ENCODE measurements at places on chromosomes 12 and 14. TPM values are rescaled to one million over a fixed set of nuclear protein-coding genes. Genes with fewer than 3 reads are reported as not detected.

DNA sequence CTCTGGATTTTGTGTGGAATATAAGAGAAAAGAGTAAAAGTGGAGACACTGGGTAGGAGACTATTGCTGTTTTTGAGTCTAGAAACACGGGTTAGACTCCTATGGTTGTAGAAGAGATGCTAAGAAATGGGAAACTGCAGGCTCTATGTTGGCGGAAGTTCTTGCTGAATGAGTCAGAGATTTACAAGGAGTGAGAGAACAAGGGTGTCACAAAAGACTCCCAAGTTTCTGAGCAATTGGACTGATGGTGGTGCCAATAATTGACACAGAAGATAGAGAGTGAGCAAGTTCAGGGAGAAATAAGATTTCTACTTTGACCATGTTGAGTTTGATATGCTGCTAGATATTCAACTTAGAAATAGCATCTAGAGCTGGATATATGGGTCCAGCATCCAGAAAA lies 2.6 kb upstream of the PRKD1 start:
- H3K27me3 ChIP-seq, result peaks cover 22% of the 10 kb centered on the region
- H3K4me3 ChIP-seq, result no peak overlapping the region
- no peak overlapping the region for H3K27ac ChIP-seq
- DNase-seq, result no peak
- H3K4me1 ChIP-seq, result no peaks in the 10 kb centered on the region
- peaks cover 3% of the 10 kb centered on the region for H3K36me3 ChIP-seq

DNA sequence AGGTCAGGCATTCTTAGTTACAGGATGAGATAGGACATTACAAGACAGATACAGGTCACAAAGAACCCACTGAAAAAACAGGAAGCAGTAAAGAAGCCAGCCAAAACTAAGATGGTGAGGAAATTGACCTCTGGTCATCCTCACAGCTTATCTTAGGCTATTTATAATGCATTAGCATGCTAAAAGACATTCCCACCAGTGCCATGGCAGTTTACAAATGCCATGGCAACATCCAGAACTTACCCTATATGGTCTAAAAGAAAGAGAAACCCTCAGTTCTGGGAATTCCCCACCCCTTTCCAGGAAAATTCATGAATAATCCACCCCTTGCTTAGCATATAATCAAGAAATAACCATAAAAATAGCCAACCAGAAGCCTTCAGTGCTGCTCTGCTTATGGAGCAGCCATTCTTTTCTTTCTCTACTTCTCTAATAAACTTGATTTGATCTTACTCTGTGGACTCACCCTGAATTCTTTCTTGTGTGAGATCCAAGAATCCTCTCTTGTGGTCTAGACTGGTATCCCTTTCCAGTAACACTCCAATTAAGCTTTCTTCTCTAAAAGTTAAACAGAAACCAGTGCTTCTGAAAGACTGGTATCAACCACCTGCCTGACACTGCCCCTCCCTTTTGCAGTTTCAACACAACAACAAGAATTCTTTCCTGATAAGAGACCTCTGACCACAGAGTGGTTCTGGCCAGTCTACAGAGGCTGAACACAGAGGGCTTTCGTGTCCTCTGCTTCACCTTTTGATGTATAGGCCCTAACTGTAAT lies 86.9 kb downstream of the BCAT1 start:
- peaks cover 17% of the 10 kb centered on the region for H3K4me1 ChIP-seq
- DNase-seq, result no peak
- H3K27me3 ChIP-seq, result no peaks in the 10 kb centered on the region
- no peak overlapping the region for H3K4me3 ChIP-seq

DNA sequence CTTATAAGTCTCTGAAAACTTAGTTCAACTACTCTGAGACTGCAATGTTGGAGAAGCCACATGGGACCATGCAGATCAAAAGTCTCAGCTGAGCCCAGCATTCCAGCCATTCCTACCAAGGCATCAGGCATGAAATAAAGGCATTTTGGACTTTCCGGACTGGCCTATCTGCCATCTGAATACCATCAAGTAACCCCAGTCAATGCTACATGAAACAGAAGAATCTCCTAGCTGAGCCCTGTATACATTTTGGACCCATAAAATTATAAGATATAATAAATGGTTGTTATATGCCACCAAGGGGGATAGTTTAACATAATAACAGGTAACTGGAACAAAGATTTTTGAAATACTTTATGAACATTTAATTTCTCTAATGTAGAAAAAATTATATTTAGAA lies 9.3 kb upstream of the TMEM260 start:
- H3K4me3 ChIP-seq, result no peak overlapping the region
- H3K4me1 ChIP-seq, result peaks cover 2% of the 10 kb centered on the region
- no peaks in the 10 kb centered on the region for H3K36me3 ChIP-seq
- peaks cover 15% of the 10 kb centered on the region for H3K27me3 ChIP-seq

DNA sequence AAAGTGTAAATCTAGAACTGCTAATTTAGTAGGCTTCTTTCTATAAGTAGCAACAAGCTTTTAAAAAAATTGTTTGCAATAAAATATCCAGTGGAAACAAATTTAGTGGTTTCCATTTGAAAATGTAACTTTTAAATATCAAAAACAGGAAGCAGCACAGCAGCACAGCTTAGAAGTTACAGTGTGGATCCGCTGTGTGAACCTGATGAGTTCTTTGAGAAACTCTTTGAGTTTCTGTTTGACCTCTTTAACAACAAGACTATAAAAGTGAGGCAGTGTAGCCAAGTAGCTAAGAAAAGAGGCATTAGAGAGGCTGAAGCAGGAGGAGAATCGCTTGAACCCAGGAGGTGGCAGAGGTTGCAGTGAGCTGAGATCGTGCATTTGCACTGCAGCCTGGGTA lies 178.3 kb downstream of the NAV3 start:
- H3K36me3 ChIP-seq, result no peaks in the 10 kb centered on the region
- no peak overlapping the region for H3K27ac ChIP-seq
- no peaks in the 10 kb centered on the region for H3K4me1 ChIP-seq

The KRT6B gene
- total RNA-seq, result not detected

GRCh38 chr12:99122496-99122895 lies 477.4 kb downstream of the APAF1 start:
- H3K36me3 ChIP-seq, result no peaks in the 10 kb centered on the region
- H3K27ac ChIP-seq, result no peak overlapping the region
- H3K4me1 ChIP-seq, result no peaks in the 10 kb centered on the region

DNA sequence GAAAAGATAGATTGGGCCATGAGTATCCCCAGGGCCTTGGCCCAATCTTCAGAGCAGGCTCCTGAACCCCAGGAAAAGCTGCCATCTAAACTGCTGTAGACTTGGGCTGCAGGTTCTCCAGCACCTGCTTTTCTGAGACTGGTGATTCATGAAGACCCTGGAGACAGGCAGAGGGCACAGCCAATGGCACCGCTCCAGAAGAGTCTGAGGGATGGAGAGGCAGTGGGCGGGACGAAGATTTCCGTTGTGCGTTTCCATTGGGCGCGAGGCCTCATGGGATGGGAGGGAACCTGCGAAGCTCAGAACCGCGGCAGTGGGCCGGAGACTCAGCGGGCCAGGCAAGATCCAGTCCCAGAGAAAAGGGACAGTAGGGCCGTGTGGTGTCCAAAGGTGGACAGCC lies 375.1 kb downstream of the IPO8 start:
- H3K4me3 ChIP-seq, result no peak overlapping the region
- no peaks in the 10 kb centered on the region for H3K27me3 ChIP-seq
- no peaks in the 10 kb centered on the region for H3K36me3 ChIP-seq
- DNase-seq, result no peak
- H3K27ac ChIP-seq, result no peak overlapping the region

DNA sequence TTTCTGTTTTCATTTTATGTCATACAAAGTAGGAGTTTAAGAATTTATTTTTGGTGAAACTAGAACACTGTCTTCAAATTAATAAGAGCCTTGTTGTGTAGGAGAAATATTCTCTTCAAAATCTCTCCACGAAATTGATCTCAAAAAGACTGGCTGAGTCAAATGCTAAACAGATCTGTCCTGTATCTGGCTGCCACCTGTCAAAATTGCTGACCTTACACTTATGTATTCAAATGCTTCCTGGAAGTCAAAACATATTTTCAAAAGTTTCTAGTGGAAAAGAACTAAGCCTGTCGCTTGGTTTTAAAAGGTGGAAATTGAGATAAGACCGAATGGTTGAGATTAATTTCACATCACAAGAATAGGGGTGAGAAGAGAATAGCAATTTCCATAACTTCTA lies 121.4 kb downstream of the RGS6 start:
- DNase-seq, result no peak
- H3K27me3 ChIP-seq, result peaks cover 15% of the 10 kb centered on the region
- H3K27ac ChIP-seq, result no peak overlapping the region
- no peak overlapping the region for H3K4me3 ChIP-seq
- H3K4me1 ChIP-seq, result peaks cover 31% of the 10 kb centered on the region

The BCAT1 gene
- total RNA-seq, result 12.7 TPM

Measured in activated T-helper 2 cell treated with anti-CD3 and anti-CD28 coated beads, Interferon-gamma antibody, Interleukin-2, Interleukin-4, amounts not matched to agents 10 μg/mL and 5 μg/mL and 100 μg/mL, durations not matched to agents 14 hours and 24 hours and 36 hours (primary cell).